ENCODE measurements at places on chromosomes 2 and 18. TPM values are rescaled to one million over a fixed set of nuclear protein-coding genes. Genes with fewer than 3 reads are reported as not detected.
A peak's percentile ranks its signal among the peaks of the same experiment; 100 is the strongest.

- no peak overlapping the region for H3K27ac ChIP-seq
- H3K27me3 ChIP-seq = no peaks in the 10 kb centered on the region
- H3K4me3 ChIP-seq = no peak overlapping the region
- DNase-seq = no peak
- H3K4me1 ChIP-seq = no peaks in the 10 kb centered on the region
Observed at GRCh38 chr2:36173760-36174404, 181.7 kb upstream of the CRIM1 start.

Gene METTL4
- 11.1 TPM for total RNA-seq

GRCh38 chr2:60351802-60352201 lies 201.7 kb downstream of the BCL11A start:
- H3K27me3 ChIP-seq = no peaks in the 10 kb centered on the region
- no peak overlapping the region for H3K27ac ChIP-seq
- no peak overlapping the region for H3K4me3 ChIP-seq
- H3K36me3 ChIP-seq = no peaks in the 10 kb centered on the region

DNA sequence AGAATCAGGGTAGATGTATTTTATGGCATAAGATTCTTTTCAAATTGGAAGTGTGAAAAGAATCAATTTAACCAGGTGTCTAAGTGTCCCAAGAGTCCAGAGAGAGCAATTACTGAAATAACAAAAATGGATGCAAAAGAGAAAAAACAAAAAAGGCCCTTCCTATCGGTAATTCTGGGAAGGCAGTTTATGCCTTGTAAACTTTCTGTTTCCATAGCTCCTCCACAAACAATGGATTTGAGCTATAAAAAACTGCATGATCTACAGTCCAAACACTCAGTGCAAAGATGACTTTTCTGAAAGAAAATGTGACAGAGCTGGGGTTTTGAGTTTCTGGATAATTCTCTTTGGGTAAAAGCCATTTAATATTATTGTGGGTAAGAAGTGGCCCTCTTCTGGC lies 366.1 kb downstream of the EN1 start:
- DNase-seq = no peak
- no peak overlapping the region for H3K4me3 ChIP-seq
- H3K27me3 ChIP-seq = peaks cover 11% of the 10 kb centered on the region
- no peak overlapping the region for H3K27ac ChIP-seq
- no peaks in the 10 kb centered on the region for H3K36me3 ChIP-seq

GRCh38 chr2:120468136-120468535 lies 122.2 kb downstream of the INHBB start:
- DNase-seq = peak; percentile 35
- peaks cover 30% of the 10 kb centered on the region for H3K4me1 ChIP-seq
- H3K27ac ChIP-seq = no peak overlapping the region
- no peaks in the 10 kb centered on the region for H3K36me3 ChIP-seq
- no peaks in the 10 kb centered on the region for H3K27me3 ChIP-seq

GRCh38 chr2:225002656-225003045 lies 39.6 kb downstream of the DOCK10 start:
- no peaks in the 10 kb centered on the region for H3K36me3 ChIP-seq
- H3K27ac ChIP-seq = no peak overlapping the region
- no peak for DNase-seq
- no peak overlapping the region for H3K4me3 ChIP-seq
- no peaks in the 10 kb centered on the region for H3K4me1 ChIP-seq
- H3K27me3 ChIP-seq = no peaks in the 10 kb centered on the region

- H3K27ac ChIP-seq = no peak overlapping the region
- H3K36me3 ChIP-seq = no peaks in the 10 kb centered on the region
- DNase-seq = no peak
- no peaks in the 10 kb centered on the region for H3K4me1 ChIP-seq
Observed at GRCh38 chr2:118981632-118982031, 39.6 kb downstream of the MARCO start.

DNA sequence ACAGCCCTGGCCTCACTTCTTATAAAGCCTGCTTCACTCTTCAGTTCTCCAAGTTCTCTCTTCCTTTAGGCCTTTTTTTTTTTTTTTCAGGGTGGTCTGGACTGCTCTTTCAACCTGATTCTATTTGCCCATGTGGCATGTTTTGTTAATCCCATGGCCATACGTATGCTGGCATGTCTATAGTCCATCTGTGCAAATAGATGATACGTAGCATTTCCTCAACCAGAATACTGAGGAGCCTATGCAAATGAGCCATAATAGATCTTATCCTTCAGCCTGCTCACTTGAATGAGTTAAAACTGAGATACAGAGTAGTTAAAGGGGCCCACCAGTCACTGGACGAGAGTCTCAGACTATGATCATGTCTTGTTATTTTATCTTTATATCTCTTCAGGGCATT lies 265.2 kb upstream of the CXCR4 start:
- no peak overlapping the region for H3K27ac ChIP-seq
- no peaks in the 10 kb centered on the region for H3K27me3 ChIP-seq
- no peak for DNase-seq
- no peaks in the 10 kb centered on the region for H3K36me3 ChIP-seq

DNA sequence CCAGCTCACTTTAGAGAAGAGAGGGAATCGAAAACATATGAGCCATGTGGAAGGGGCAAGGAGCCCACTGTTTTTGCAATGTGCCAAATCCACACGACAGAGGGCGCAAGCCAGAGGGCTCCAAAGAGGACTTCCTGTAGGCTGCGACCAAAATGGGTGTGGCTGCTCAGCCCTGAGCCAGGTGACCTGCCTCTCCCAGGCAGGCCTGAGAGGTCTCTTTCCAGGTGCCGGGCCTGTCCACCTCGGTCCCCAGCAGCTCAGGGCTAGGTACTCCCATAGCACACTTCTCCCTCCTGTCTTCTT lies 153.8 kb downstream of the TTC32 start:
- no peak overlapping the region for H3K4me3 ChIP-seq
- no peak overlapping the region for H3K27ac ChIP-seq
- no peaks in the 10 kb centered on the region for H3K27me3 ChIP-seq

- no peak overlapping the region for H3K4me3 ChIP-seq
- no peak overlapping the region for H3K27ac ChIP-seq
- peaks cover 62% of the 10 kb centered on the region for H3K36me3 ChIP-seq
- H3K27me3 ChIP-seq = no peaks in the 10 kb centered on the region
Observed at GRCh38 chr2:159439421-159439820, 152.9 kb upstream of the WDSUB1 start.

- no peak for DNase-seq
- peaks cover 11% of the 10 kb centered on the region for H3K4me1 ChIP-seq
- H3K27ac ChIP-seq = no peak overlapping the region
- H3K27me3 ChIP-seq = no peaks in the 10 kb centered on the region
Observed at GRCh38 chr18:57748770-57749603, 54.1 kb downstream of the ATP8B1 start.

DNA sequence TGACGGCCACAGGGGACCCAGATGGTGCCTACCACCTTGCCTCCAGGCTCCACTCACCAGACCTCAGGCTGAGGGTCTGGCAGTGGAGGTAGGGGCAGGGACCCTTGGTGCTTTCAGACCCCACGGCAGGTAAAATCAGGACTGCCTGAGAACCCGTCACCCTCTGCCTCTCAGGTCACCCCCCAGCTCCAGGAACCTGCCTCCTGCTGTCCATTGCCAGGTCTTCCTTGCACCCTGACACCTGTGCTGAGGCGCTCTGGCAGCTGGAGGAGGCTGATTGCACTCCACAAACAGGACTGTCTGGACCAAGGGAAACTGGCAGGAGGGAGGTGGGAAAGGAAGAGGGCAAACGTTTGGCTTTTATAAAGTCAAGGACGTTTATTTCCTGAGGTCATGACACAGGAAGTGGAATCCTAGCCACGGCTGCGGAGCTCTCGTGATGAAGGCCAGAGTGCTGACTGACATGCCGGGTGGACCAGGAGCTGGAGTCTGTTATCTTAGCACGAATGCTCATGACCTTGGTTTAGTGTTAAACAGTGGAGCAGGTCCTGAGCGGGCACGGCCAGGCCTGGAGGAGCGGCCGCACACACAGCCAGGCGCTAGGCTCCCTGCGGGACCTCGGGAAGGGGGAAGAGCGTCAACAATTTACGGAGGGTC lies 40.5 kb downstream of the ANO7 start:
- H3K36me3 ChIP-seq = peaks cover 84% of the 10 kb centered on the region
- H3K4me1 ChIP-seq = no peaks in the 10 kb centered on the region
- H3K27me3 ChIP-seq = no peaks in the 10 kb centered on the region
- no peak overlapping the region for H3K27ac ChIP-seq

- H3K27ac ChIP-seq = no peak overlapping the region
- H3K36me3 ChIP-seq = no peaks in the 10 kb centered on the region
- no peaks in the 10 kb centered on the region for H3K27me3 ChIP-seq
- H3K4me3 ChIP-seq = no peak overlapping the region
Observed at GRCh38 chr18:10133516-10133915, 219.7 kb downstream of the VAPA start.

DNA sequence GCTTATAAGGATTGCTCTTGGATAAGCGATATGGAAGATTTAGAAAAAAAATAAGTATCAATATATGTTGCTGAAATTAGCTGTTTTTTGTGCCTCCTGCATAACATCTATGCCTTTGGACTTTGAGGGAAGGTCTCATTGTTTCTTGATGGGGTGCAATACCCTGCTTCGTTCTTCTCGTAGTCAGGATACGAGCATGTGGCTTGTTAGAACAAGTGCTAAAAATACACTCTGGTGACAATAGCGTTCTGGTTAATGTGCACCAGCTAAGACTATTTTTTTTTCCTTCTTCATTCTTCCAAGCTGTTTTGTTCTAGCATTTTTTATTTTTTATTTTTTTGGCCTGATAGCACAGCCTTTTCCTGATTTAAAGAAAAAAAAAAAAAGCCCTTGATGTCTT lies 97.5 kb downstream of the ZNF407 start:
- H3K4me3 ChIP-seq = no peak overlapping the region
- H3K4me1 ChIP-seq = no peaks in the 10 kb centered on the region
- no peaks in the 10 kb centered on the region for H3K27me3 ChIP-seq
- H3K27ac ChIP-seq = no peak overlapping the region

Gene PARD3B
- 32.5 TPM for total RNA-seq

Gene CHRNG
- not detected for total RNA-seq

- no peaks in the 10 kb centered on the region for H3K4me1 ChIP-seq
- no peak for DNase-seq
- H3K27ac ChIP-seq = no peak overlapping the region
- no peak overlapping the region for H3K4me3 ChIP-seq
- H3K36me3 ChIP-seq = no peaks in the 10 kb centered on the region
- no peaks in the 10 kb centered on the region for H3K27me3 ChIP-seq
Observed at GRCh38 chr2:75098856-75099255, 100.5 kb downstream of the TACR1 start.

Gene ASB18
- total RNA-seq = not detected

Gene SNED1
- total RNA-seq = 38.4 TPM

DNA sequence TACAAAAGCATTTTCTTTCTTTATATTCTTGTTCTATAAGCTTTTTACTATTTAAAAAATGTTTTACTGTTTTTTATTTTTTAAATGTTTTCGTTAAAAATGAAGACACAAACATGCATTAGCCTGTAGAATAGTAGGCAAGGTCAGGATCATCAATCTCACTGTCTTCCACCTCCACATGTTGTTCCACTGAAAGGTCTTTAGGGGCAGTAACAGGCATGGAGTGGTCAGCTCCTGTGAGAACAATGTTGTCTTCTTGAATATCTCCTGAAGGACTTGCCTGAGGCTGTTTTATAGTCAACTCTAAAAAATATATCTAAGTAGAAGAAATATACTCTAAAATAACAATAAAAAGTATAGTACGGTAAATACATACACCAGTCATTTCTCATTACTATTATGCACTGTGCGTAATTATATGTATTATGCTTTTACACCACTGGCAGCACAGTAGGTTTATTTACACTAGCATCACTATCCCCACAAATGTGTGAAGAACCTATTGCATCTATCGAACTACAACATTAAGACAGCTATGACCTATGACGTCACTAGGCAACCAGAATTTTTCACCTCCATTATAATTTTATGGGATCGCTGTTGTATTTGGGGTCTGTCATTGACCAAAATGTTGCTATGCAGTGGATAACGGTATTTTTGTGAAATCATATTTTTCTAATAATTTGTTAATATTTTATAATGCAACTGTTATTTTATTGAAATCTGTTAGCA lies 764.3 kb downstream of the METTL4 start:
- no peaks in the 10 kb centered on the region for H3K4me1 ChIP-seq
- DNase-seq = no peak
- H3K36me3 ChIP-seq = no peaks in the 10 kb centered on the region
- H3K27ac ChIP-seq = no peak overlapping the region
- no peaks in the 10 kb centered on the region for H3K27me3 ChIP-seq

Gene EPHA4
- total RNA-seq = 31.9 TPM

DNA sequence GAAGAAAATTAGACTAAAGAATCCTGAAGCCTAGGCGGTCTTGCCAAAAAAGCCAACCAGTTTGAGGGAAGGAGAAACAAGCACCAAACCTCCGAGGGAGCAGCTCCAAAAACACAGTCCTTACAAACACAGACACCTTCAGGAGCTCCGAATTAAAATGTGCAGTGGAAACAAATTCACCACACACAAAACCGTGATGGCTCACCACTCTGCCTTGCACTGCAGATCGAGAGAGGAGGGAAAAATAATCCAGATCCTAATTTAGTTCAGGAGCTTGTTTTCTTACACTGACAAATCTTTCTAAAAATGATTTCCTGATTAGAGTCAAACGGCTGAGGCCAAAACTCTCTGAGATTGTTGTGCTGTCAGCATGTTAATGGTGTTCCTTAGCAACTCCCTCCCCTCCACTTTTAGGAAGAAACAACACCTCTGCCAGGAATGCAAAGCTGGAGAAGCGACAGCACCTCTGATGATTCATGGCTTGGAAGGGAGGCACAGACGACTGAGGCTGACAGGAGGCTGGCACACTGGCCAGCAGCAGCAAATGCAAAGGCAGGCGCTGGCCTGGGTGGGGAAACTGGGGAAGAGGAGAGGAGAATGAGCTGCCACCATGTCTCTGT lies 249.4 kb upstream of the KLHL29 start:
- H3K27ac ChIP-seq = no peak overlapping the region
- H3K36me3 ChIP-seq = no peaks in the 10 kb centered on the region
- no peaks in the 10 kb centered on the region for H3K27me3 ChIP-seq
- no peak for DNase-seq

DNA sequence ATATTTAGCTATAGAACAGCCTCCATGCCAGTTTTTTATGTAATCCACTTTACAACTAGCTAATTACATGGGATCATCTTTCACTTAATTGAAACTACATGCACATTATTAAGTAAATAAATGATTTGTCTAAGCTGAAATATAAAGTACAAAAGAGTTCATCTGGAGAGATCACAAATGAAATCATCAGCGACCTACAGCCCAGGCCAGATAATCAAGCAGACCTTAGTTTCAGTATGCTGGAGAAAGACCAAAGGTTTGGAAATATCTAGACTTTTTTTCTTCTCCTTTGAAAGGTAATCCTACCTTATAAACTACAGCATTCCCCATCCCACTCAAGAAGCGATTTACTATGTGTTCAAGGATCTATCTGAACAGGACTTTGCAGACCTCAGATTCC lies 26.5 kb downstream of the FIGN start:
- H3K36me3 ChIP-seq = no peaks in the 10 kb centered on the region
- no peaks in the 10 kb centered on the region for H3K27me3 ChIP-seq
- no peak overlapping the region for H3K4me3 ChIP-seq
- H3K27ac ChIP-seq = no peak overlapping the region

- peaks cover 43% of the 10 kb centered on the region for H3K36me3 ChIP-seq
- no peak overlapping the region for H3K27ac ChIP-seq
- H3K4me3 ChIP-seq = no peak overlapping the region
- no peaks in the 10 kb centered on the region for H3K4me1 ChIP-seq
Observed at GRCh38 chr18:57561728-57562423, 24.6 kb downstream of the FECH start.
